ENCODE measurements at places on chromosomes 11 and 22.

- no peak for DNase-seq
Observed at GRCh38 chr22:22377335-22377734, 131.2 kb downstream of the ZNF280B start.

DNA sequence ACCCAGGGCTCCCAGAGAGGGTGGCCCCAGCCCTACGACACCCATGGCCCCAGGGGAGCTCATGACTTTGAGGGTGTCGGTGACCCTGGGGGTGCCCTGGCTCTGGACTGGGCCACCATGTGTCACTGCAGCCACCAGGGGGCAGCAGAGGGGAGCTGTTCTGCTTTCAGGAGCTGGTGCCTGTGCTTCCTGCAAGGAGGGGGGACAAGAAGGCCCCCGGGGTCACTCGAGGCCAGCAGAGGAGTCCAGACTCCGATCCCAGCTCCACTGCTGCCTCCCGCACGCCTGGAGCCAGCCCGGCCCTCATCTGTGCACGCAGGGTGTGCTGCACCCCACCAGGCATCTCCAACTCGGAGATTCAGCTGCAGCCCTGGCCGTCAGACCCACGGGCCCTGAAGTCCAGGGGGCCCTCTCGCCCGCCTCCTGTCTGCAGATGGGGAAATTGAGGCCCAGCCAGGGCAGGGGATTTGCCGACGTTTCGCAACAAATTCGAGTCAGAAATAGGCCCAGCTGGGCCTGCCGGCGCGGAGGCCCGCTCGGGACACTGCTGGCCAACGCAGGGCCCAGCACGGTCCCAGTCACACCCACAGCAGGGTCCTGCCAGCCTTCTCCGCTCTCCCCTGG, 29.5 kb upstream of the WNT7B start:
- DNase-seq = peak; percentile 94

GRCh38 chr11:75189911-75190310, 39.0 kb downstream of the SLCO2B1 start:
- DNase-seq = no peak

DNA sequence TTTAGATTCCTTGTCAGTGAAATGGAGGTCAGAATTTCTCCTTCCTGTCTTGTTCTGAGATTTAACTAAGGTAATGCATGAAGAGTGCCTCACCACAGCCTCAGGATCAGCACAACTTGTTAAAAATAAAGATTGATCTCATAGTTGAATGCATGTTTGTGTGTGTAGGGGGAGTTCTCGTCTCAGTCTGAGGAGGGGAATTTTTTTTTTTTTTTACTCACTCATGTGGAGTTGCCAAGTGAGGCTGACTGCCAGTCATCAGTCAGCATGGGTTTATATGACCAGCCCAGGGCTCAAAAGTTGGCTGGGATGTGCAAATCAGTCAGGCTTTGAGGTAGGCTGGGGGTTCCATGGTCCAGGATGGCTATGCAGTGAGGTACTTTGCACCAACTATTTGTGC, 113.2 kb downstream of the FANCF start:
- DNase-seq = no peak

DNA sequence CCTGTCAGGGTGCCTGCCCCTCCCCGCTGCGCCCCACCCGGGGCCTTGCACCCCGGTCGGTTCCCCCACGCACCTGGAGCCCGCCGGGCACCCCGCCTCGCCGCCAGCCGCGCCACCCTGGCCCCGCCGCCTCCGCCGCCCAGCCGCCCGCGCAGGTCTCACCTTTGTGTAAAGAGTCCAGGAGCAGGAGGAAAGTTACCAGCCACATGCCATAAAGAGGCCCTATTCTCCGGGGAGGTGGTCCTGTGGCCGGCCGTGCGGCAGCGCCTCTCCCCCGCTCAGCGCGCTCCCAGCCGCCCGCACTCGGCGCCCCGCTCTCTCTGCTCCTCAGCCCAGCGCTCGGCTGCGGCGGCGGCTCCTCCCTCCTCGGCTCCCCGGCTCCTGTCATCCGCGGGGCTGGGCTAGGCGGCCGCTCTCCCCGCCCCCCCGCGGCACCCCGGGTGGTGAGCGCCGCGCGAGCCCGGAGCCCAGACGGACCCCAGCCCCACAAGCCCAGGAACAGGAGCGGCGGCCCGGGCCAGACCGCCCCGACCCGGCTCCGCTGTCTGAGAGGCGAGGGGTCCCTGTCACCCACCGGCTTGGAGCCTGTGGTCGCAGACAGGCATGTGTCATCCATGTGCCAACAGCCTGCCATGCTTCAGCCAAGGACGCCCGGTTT, at the start of gene DSCAML1:
Gene DSCAML1, minus strand, starts transcription at position 345 of the 658 bp plus-strand sequence. Its CDS starts 137 bp downstream, at position 208.
- DNase-seq = no peak

- no peak for DNase-seq
Observed at GRCh38 chr11:117818041-117818873, 6.3 kb downstream of the FXYD2 start.

DNA sequence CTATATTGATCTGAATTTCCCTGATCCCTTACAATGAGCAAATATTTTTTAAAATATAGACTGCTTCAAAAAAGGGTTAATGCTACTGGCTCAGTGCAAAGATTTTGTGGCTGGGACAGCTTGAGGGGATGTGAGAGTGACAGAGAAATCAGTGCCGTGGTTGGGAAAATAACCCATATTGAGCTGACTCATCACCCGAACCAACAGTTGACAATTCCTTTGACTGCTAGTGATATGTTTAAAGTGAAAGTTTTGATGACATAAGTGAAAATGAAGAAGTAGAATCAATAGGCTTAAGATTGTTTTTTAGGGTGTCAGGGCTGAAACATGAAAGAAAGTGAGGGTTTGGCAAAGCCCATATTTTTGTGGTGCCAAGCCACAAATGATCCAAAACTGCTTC, 257.1 kb upstream of the TENM4 start:
- no peak for DNase-seq

- no peak for DNase-seq
Observed at GRCh38 chr22:48953830-48954229, 873.8 kb downstream of the BRD1 start.

- DNase-seq = no peak
Observed at GRCh38 chr11:131506348-131506747, 135.9 kb downstream of the NTM start.

DNA sequence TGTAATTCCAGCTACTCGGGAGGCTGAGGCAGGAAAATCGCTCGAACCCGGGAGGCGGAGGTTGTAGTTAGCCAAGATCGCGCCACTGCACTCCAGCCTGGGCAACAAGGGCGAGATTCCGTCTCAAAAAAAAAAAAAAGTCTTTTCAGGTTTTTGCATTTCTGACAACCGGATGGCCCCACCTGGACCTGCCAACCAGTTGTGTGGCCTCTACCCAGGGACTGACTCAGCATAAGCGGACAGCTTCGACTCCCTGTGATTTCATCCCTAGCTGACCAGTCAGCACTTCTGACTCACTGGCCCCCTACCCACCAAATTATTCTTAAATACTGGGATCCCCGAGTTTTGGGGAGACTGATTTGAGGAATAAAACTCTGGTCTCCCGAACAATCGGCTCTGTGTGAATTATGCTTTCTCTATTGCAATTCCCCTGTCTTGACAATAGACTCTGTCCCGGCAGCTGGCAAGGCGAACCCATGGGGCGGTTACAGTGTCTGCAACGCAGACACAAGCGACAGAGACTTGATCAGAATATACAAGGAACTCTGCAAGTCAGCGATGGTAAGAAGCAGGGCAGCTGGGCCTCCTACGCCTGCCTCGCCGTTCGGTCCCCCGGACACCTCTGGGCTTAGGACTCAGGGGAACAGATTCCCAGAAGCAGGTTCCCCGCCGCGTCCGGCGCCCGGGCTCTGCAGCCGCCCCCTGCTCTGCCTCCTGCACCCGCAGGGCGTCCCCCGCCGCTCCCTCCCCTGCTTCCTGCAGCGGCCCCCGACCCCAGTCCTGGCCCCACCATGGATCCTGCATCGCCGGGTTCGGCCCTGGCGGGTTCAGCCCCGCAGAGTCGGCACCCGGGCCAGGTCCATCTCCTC, 741 bp upstream of the TALDO1 start:
- peak; percentile 41 for DNase-seq

DNA sequence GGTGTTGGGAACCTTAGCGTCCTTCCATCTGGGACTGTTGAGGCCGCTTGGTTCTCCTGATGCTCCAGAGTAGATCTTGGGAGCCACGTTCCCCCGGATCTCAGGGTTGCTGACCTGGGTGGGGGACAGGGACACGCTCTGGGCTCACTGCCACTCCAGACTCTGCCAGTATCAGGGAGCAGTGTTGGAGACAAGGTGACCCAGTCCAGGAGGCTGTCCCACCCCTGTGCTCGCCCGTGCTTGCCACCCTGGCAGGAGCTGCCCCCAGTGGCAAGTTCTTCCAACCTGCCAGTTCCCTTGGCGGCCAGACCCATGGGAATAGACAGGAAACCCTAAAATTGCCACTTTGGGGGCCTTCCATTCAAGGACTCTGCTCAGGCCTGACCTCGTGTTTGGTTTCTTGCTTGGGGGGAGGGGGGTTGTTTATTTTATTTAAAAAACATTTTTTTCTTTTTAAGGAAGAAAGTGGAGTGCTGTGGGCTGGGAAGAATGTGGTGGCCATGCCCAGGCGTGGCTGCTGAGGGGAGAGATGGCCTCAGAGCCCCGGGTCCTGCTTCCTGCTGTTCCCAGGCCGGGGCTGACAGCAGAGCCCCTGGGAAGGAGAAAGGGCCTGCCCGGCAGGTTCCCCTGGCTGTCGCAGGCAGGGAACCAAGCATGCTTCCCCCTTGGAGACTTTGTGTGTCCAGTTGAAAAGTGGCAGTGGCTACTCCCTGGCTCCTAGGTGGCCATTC, 7.2 kb downstream of the GRK2 start:
- DNase-seq = no peak

DNA sequence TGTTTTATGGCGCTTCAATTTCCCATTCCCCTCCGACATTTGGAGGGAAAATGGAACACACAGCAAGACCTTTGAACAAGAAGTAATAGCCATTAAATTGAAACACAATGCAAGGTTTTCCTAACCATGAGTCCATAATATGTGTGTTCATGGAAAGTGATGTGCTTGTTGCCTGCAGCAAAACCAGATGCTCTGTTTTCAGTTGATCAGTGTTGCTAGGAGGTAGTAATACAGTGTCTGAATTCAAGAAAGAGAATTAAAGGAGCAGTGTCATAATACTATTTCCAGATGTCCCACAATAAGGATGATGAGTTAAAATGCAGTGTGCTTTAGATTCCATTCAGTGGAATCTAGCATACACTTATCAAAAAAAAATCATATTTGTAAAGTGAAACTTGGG, 637.4 kb upstream of the API5 start:
- DNase-seq = no peak

DNA sequence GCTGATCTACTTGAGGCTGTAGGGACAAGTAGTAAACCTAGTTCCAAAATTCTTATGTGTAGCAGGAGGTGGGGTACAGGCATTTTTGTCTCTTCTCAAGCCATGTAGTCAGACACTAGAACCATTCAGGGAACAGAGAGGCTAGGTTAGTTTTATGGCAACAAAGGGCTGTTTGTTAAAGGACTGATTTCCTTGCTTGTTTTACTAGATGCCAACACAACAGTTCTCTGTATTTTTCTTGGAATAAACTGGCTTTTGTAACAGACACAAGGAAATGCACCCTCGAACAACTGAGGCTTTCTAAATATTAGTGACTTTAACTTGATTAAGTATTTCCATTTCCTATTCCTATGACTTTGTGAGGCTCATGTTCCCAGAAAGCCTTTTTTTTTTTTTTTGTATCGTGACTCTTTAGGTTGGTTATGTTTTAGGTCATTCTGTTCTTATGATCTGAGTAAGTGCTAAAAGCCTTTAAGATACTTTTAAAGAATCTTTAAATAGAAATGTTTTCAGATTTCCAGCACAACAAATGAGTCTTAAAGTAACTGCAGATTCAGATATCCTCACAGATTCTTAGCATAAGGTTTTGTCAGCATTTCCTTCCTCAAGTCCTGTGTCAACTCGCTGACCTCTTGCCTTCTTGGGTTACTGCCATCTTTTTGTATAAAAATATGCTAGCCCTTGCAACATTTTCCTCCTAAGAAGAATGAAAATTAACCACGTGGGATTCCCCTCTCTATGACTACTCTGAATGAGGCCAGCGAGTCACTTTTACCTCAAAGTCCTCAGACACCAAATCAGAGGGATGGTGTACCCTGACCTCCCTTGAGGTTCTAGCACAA, 92.5 kb downstream of the CCDC83 start:
- no peak for DNase-seq

GRCh38 chr11:3830088-3830487, 10.7 kb downstream of the RHOG start:
- DNase-seq = no peak

GRCh38 chr11:11798586-11799438, 43.0 kb upstream of the USP47 start:
- peak; percentile 87 for DNase-seq

DNA sequence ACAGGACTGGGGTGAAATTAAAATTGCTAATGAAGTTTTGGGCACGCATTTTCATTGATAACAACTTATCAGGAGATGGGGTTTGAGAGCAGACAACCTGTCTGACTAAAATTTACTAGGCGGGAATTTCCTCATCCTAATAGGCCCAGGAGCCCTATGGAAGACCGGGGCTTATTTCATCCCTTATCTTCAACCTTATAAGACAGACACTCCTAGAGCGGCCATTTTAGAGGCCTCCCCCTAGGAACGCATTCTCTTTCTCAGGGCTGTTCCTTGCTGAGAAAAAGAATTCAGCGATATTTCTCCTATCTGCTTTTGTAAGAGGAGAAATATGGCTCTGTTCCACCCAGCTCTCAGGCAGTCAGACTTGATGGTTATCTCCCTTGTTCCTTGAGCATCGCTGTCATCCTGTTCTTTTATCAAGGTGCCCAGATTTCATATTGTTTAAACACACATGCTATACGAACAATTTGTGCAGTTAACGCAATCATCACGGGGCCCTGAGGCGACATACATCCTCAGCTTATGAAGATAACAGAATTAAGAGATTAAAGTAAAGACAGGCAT, 39.3 kb upstream of the ZC3H12C start:
- no peak for DNase-seq

- no peak for DNase-seq
Observed at GRCh38 chr11:115425816-115426215, 78.4 kb downstream of the CADM1 start.

DNA sequence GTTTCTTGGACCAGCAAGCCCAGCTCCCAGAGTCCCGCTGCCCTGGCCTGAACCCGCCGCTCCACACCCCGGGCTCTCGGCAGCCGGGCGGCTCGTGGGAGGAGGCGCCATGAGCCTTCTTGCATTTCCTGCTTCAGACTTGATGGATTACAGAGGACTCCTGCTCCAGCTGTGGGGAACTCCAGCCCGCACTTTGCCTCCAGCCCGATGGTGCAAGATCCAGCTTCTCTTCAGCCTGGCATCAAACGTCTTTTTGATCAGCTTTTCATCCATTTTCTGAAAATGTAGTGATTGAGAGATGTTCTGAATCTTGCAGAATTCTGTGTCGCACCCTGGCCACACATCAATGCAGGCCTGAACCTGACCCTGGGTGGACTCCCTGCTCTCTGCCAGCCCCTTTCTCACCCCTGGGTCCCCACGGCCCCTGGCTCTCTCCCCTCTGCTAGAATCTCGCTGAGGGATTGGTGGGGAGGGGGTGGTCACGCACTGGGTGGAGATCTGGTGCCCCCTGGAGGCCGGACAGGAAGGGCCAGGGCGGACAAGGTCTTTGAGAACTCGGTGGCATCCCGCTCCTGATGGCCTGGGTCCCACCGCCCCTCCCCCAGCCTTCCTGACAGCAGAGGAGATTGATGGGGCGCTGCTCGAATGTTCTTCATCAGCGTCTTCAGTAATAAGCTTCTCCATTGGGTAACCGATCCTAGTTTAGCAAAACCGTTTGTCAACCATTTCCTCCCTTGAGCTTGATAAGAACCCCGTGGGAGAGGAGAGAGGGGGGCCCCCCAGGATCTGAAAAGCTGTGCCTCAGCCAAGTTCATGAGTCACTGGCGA, 12.1 kb upstream of the NFAM1 start:
- DNase-seq = peak; percentile 93

GRCh38 chr11:70139785-70140410, 61.8 kb downstream of the ANO1 start:
- DNase-seq = no peak

Data from HAP-1 (cell line).